ENCODE measurements at places on chromosomes 7 and 10.
A peak's percentile ranks its signal among the peaks of the same experiment; 100 is the strongest.

- no peak for DNase-seq
Measured at GRCh38 chr7:100602889-100603725, 944 bp downstream of the PCOLCE start.

- no peak for DNase-seq
Measured at GRCh38 chr10:124732931-124733570, 11.1 kb downstream of the FAM53B start.

DNA sequence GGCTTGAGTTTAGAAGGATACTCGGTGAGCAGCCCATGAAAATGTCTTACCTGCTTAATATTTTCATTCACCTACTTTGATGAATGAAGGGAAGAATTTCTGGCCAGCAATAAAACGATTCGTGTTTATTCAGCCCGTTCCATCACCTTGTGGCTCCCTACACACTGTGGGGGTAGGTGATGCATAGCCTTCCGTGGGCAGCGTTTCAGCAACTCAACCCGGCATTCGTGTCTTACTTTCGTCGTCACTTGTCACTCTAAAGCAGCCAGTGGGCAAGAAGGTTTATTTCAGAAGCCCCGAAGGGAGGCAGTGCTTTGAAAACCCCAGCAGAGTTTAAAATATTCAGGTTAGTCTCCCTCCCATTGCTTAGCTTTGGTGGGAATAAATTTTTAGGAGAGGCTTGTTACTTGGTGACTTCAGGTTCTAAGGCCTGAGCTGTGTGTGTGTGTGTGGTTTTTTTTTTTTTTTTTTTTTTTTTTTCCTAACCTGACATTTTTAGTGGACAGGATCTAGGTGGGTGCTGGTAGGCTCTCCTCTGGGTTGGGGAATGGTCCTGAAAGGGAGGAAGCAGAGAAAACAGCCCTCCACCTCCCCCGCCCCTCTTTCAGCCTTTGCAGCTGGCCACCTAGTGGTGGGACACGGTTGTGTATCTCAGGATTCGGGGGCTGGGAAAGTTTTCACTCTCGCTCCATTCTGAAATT is 1.8 kb downstream of the GRK5 start:
- no peak for DNase-seq

DNA sequence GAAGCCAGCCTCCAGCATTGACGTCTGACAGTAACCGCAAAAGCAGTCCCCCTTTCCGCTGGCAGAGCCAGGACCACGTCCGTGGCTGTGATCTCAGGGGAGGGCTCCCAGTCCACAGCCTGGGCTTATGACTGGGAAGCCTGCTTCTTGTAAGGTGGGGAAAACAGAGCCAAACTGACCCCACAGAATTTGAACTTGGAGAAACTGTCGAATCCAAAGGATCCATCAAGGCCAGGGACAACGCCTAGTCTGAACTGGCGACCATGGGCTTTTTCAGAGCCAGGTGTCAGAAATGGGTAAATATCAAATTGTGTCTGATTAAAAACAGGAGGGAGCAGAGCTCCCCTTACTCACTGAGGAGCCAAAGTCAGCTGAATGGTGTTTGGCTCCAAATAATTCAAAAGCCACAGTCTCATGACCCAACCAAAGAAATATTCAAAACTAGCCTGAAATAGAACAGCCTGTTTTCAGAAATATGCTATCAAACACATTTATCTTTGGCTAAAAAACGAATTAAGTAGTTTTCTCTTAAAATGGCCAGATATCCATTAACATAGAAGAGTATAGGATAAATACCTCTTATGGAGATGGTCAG is 751.4 kb upstream of the GALNT17 start:
- DNase-seq, result no peak

DNA sequence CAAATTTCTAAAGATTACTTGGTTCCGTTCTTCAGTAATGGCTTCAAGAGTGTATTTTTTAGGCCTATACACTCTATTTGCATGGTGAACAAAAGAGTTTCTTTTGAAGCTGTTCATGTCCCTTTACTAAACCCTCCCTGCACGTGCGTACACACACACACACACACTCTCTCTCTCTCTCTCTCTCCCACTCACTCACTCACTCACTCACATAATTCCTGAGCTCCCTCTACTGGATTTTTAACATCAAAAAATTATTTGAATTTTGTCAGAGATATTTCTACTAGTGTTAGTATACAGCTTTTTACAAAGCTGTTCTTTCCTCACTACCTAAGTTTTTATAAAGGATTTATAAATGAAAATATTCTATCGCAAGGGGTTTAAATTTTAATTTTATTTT is 85.9 kb downstream of the UBE3C start:
- peak; percentile 58 for DNase-seq

DNA sequence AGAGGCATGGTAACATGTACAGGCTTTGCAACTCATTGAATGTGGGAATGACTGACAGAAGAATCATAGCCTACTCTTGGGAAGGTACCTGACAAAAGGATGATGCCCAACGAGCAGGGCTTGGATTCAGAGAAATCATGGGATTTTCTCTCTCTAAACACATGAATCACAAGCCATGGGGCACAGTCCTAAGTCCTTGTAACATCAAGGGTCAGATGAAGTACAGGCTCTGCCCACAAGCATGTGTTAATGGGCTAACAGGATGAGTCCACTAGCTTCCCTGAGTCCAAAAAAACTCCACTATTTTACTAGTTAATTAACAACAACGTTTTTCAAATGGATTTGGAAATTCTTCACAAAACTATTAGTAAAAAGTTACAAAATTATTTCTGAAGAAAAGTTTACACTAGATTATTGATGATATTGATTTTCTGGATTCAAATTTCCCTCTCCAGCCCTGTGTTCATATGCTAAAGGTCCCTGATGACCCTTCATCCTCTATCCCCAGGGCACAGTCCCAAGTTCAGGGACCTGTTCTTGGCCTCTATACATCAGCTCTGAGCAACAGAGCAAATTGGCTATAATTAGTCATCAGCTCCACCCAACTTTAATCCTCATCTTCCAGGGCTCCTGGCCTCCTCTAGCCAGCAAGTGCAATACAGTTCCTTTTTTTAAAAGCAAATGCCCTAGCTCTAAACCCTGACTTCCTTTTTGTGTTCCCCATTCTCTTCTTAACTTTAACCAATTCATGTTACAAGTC is 99.8 kb downstream of the GSAP start:
- no peak for DNase-seq

DNA sequence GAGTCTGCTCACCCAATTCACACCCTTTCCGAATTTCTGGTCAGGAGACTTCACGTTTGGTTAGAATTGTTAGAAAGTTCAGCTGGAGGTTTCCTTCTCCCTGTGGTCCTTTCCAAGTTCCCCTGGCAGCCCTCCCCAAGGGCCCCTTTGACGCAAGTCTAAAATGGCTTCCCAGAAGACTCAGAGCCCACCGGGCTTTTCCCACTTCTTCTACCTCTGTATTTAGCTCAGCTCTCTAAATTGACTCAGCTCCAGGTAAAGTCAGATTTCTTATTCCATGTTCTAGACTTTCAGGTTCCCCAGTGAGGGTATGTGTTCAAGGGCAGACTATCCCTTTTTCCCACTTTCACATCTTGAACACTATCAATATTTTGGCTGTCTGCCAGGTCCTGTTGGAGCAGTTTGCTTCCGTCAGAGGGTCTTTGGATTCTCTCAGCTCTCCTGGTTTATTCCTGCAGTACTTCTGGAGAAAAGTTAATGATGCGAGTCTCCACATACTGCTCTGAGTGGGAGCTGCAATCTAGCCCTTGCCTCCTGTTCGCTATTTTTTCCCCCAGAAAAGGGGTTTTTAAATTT is 53.1 kb upstream of the ZNF273 start:
- DNase-seq, result no peak

GRCh38 chr7:30594048-30594539 is 584 bp upstream of the GARS1 start:
- DNase-seq, result peak; percentile 66

DNA sequence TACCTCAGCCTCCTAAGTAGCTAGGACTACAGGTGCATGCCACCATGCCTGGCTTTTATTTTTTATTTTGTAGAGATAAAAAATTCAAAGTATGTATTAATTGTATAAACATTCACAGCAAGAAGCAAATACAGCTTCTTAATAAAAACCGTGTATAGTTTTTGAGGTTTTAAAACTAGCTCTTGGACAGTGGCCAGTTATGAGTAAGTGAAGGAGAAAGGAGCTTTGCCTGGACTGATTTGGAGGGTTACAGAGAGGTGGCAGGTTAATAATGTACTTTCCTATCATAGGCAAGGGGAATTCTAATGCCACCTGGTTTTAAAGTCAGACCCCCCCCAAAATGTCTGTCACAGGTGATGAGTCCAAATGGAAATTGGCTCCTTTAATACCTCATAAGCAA is 43.4 kb downstream of the ZNRF2 start:
- no peak for DNase-seq

All from NCI-H1694 treated with DMSO at 0.1 percent for 48 hours (cell line).